ENCODE measurements at places on chromosomes 7 and 10.

DNA sequence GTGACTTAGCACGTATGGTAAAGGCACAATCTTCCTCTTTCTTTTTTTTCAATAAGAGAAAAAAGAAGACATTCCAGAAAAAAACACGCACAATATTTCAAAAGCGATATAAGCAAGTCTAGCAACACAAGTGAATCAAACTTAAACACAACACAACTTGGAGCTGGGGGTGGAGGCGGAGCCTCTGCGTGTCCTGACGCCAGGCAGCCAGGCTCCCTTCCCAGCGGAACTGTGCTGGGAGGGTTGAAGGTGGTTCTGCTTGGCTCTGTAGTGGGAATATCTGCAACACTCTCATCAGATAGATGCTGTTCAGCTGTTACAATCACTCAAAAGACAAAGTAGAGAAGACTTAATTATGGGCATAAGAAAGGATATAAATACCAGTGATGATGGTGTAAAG is 211.4 kb downstream of the WDR37 start:
- no peak for DNase-seq

- no peak for DNase-seq
These were observed 31.5 kb downstream of the UNC5B start for GRCh38 chr10:71243756-71244395.

DNA sequence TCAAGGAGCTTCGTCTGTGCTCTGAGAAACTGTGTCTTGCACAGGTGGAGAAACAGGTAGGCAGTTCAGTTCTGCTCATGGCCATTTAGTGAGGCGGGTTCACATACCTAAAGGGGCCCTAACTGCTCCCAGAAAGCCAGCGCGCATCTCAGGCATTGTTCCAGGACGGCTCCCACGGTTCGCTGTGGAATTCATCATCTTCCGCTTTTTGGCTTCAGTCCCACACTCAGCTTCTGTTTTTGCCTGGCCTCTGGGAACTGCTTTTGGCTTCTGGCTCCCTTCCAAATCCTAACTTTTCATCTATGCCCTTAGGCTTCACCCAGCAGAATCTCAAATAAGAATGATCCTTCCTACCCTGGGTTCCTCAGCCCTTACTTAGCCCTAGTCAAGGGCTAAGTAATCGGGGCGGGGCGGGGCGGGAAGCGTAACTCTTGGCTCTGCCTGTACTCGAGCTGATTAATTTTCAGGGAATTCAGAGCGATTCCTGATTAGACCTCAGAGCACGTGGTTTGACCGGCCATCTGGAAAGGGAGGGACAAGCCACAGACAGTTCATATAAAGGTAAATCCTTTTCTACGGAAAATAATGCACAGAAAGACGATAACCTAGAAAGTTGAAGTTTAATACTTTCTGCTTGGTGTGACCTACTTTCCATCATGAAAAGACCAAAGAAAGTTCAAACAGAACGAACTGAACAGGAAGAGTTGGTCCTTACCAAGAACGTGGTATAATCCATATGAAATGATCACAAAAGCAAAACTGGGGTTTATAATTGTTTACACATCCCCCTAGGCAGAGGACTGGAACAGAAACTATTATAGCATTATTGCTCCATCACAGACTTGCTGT is 105.7 kb downstream of the ST8SIA6 start:
- DNase-seq, result no peak

DNA sequence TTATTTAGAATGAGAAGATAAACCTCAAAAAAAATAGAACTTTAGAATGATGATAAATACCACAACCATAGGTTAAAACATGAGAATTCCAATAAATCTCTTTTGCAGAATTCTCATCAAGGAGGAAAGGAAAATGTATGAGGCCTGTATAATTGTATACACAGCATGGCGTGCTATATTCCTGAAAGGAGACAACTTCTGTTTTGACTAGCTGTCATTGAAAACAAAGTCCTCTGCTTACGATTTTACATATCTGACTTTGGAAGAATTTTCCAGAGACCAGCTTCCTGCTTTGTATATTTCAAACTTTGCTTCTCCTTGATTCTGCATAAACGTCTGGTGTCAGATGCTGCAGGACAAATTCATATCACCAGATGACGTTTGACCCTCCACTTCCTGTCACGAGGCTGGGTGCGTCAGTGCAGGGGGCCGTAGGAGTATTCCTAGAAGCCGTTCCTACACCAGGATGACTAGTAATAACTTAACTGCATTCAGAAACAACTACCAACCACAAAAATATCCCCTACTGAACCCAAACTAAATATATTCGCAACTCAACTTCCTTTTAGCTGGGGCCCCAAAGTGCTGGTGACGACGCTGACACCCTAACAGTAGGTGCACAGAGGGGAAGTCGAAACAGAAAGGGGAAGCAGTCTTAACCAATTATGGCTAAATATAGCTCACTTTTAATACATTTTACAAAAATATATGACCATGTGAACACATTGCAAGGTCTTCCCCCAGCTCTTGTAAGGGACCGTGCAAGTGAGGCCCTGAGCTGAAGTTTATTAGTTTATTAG is 178.6 kb upstream of the INHBA start:
- no peak for DNase-seq

- no peak for DNase-seq
These were observed 63.1 kb downstream of the BLNK start for GRCh38 chr10:96208271-96208670.

DNA sequence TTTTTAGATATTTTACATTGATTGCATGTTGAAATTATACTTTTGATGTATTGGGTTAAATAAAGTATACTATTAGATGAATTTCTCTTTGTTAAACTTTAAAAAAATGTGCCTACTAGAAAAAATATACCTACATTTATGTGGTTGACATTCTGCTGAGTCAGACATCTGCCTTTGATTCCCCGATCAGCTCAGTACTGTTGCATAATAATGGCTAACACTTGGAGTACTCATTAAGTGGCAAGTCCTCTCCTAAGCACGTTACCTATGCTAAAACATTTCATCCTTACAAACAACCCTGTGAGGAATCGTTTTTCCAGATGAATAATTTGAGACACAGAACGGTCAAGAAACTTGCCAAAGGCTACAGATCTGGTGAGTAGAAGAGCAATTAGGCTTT is 14.0 kb upstream of the SEM1 start:
- no peak for DNase-seq

GRCh38 chr10:76393875-76394706 is 962.7 kb downstream of the LRMDA start:
- DNase-seq, result no peak

DNA sequence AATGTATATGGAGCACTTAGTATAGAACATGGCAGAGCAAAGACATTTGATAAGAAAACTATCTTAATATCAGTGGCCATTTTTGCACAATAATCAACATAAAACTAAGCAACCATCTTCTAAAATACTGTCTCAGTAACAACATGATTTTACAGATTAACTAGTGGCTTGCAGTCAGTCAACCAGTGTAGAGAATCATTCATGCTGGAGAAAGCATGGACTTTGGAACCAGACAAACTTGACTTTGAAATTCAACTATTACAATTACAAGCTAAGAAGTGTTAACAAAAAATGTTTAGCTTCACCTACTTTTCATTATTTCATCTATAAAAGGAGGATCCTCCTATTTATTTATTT is 27.7 kb downstream of the CUBN start:
- DNase-seq, result no peak

DNA sequence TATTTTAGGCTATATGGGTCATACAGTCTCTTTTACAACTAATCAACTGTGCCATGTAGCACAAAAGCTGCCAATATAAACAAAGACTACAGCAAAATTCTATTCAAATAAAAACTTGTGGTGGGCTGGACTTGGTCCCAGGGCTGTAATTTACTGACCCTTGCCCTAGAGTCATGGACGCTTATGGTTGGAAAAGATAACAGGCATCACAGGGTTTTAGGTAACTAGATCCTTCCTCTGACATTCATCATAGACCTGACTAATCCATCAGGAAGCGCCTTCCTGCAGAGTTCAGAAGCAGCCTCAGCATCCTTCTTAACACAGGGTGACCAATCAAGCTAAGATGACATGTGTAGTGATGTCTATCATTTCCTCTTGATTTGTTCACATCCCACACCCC is 40.2 kb upstream of the GPAM start:
- no peak for DNase-seq

GRCh38 chr7:40780460-40780859 is 645.7 kb downstream of the SUGCT start:
- no peak for DNase-seq

GRCh38 chr7:106756071-106756470 is 95.1 kb upstream of the CCDC71L start:
- DNase-seq, result no peak

- no peak for DNase-seq
These were observed 15.7 kb upstream of the CRYGN start for GRCh38 chr7:151455690-151456089.

- no peak for DNase-seq
These were observed 1.5 kb downstream of the FRAT1 start for GRCh38 chr10:97320480-97321031.

DNA sequence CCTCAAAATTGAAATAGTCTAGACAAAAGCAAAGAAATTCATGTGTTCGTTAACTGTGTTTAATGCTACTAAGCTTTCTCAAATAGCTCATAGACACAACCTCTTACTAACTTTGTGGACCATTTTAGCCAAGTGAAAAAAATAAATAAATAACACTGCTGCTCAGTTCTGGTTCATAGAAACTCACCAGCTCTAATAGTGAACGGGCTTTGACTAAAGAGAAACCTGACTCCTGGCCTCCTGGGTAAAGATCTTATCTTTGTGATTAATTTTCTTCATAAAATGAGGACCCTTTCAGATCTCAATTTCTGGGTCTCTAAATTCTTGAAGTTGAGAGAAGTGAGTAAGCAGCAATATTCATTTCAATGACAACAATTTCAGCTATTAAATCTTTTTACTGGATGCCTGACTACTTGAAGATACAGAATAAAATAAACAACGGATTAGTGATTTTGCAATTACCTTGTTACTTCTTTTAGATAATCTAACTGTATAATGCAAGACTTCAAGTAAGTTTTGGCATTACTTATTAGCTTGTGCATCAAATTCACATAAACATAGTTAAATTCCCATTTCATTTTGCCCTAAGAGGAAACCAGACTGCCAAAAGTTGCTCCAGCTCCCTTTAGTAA is 3.1 kb downstream of the CADPS2 start:
- no peak for DNase-seq

DNA sequence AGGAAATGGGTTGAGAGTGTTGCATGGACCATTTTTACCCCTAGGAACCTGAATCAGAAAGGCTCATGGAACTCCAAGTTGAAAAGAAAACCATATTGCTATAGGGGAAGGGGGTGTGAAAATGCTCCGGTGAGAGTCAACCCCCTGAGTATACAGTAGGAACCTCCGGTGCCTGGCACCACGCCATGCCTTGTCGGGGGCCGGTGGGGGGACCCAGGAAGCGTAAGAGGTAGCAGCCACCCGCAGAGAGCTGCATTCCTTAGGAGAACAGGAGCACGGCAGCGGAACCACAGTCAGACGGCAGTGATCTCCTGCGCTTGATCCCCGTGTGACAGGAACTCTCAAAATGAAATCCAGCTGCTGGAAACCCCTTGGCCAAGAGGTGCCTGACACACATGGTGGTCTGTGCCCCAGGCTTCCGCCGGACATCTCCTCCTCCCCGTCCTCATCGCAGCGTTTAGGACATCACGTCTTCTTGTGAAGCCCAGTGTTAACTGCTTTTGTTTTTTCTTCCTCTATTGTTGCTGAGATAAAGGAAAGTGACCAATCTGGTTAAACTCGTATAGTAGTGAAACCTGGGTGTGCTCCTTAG is 186.8 kb downstream of the CELF2 start:
- no peak for DNase-seq

DNA sequence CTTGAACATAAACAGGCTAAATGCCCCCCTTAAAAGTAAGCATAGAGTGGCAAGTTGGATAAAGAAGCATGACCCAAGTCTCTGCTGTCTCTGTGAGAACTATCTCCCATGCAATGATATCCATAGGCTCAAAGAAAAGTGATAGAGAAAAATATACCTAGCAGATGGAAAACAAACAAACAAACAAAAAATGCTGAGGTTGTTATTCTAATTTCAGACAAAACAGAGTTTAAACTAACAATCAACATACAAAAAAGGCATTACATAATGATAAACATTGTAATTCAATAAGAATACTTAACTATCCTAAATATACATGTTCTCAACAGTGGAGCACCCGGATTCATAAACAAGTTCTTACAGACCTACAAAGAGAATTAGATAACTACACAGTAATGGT is 626.2 kb upstream of the CNTNAP2 start:
- no peak for DNase-seq

DNA sequence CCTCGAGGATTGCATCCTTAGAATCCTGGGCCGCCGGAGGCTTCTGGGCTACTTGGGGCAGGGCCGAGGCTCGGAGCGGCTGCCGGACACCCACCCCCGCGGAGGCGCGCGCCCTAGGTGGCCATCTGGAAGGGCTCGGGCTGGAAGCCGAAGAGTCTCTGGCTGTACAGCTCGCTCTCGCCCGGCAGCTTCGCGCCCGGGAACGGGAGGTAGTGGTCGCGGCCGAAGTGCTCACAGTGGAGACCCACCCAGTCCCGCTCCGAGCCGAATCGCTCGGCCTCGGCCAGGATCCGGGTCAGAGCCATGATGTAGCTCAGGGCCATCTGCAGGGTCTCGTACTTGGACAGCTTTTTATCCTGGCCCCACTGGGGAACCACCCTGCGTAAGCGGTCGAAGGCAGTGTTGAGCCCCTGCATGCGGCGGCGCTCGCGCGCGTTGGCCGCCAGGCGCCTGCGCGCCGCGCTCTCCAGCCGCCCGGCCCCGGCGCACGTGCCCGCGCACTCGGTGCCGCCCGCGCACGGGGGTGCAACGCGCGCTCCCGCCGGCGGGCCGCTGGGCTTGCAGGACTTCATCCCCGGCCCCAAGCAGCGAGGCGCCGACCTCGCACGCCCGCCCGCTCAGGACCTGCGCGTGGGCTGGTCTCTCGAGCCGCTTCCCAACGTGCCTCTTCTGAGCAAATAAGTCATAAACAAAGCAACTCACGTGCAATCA is 652 bp downstream of the ATOH7 start:
- peak; percentile 16 for DNase-seq

DNA sequence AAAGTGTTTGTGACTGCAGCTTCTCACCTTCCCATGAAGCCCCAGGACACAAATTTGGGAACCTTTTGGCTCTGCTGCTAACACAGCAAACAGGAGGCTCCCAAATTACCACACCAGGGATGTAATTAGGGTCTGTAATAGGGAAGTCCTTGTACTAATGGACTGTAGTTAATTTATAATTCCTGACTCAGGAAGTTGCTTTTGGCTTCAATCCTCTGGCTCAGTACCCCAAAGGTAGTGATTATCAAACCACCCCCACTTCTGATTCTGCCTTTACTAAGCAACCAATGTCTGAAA is 3.8 kb upstream of the MALSU1 start:
- no peak for DNase-seq

DNA sequence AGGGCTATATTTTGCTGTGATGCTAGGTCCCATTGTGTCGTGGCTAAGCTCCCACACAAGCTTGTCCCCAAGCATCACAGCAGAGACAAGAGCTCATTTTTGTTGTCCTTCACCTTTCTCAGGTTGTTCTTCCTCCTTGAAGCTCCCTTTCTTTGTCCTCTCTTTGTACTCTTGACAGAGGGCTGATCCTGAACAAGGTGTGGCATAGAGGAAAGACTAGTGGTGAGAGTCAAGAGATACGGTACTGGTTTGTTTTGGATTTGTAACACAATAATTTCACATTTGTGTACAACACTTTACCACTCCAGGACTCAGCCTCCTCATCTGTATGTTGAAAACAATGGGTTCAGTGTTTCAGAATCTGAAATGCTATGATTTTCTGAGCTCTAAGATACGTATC is 41.0 kb downstream of the MAGI2 start:
- no peak for DNase-seq
